Cortex of kidney (tissue), 1 donor: ENCODE measurements at places on chromosomes 4 and X.

DNA sequence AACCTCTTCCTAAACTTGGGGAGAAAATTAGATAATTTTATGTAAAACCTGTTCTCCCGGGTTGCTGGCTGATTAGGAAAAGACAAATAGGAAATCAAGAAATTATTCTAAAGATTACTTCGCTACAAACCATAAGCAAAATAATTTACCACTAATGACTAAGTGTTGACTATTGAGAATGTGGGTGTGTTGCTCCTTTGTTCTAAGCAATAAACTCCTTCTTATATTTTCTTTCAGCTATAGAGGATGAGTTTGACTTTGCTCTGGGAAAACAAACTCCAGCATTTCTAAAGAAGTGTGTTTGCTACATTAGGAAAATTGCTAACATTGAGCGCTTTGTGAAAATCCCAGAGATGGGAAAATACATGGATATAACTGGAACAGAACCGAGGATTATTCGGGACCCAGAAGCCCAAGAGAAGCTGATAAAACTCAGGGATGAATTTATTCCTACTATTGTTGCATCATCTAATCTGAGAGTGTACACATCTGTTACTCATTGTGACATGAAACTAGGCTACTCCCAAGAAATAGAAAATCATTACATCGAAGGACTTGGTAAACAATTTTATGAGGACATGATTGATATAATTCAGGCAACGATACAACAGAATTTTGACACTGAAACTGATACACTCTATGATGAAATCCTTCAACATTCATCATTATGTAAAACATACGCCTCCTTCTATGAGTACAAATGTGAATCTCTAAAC is 194.2 kb downstream of the NWD2 start:
- no peak for DNase-seq

DNA sequence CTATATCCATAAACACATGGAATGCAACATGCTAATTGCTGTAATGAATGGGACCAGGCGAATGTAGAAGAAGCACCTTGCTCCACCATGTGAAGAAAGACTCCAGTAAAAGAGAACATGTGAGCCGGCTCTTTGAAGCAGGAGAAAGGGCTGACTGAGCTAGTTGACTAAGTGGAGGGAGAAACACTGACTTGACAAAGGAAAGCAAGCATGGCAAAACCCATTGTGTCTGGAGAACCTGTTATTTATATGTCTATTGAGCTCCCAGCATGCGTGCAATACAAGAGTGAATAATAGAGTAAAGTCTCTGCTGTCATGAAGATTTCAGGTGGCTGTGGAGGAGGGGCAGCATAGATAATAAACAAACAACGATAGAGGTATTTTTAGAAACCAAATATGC is 559.9 kb downstream of the RAB28 start:
- no peak for DNase-seq

- no peak for DNase-seq
Observed at GRCh38 chrX:30153881-30154260, 61.5 kb upstream of the MAGEB2 start.

DNA sequence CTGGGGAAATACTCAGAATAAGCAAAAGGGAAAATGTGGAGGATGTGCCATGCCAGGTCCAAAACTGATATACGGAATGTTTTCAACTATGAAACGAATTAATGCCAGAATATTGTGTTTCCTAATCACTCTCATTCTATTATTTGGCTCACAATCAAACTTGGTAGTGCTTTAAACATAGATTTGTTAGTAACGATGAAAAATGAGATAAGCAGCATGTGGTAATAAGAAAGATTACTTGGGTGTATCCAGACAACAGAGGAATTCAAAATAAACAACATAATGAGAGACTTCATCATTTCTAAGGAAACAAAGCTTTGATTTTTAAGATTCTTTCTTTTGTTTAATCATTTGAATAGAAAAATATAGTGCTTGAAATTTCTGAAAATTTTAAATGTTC is 237.3 kb downstream of the TACR3 start:
- DNase-seq = no peak

GRCh38 chr4:113159942-113160545 is 110.6 kb downstream of the ANK2 start:
- no peak for DNase-seq

DNA sequence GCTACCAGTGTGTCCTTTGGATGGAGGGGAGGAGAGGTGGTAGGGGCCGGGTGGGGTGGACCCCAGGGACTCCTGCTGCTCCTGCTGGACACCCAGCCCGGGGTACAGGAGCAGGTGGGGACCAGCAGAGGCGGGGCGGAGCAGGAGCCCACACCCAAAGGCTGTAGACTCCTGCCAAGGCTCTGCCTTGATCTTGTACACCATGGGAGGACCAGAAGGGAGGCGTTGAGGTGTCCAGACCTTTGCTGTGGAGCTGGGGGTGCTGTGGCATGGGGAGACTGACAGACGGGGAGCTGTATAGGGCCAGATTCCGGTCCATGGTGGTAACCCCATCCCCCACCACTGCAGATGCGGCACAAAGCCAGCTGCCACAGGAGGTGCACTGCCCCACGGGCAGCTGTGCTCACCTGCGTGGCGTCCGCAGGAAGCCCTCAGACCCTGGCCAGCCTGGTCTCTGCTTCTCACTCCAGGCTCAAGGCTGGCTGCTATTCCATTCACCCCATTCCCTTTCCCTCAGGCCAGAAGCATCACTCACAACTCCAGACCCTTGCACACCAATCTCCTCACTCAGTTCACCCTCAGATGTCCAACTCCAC is 5.0 kb upstream of the SLC26A1 start:
- no peak for DNase-seq

- no peak for DNase-seq
Observed at GRCh38 chrX:95058815-95059214, 1384.8 kb downstream of the FAM133A start.

- DNase-seq = no peak
Observed at GRCh38 chr4:3483471-3483921, 20.4 kb downstream of the DOK7 start.

DNA sequence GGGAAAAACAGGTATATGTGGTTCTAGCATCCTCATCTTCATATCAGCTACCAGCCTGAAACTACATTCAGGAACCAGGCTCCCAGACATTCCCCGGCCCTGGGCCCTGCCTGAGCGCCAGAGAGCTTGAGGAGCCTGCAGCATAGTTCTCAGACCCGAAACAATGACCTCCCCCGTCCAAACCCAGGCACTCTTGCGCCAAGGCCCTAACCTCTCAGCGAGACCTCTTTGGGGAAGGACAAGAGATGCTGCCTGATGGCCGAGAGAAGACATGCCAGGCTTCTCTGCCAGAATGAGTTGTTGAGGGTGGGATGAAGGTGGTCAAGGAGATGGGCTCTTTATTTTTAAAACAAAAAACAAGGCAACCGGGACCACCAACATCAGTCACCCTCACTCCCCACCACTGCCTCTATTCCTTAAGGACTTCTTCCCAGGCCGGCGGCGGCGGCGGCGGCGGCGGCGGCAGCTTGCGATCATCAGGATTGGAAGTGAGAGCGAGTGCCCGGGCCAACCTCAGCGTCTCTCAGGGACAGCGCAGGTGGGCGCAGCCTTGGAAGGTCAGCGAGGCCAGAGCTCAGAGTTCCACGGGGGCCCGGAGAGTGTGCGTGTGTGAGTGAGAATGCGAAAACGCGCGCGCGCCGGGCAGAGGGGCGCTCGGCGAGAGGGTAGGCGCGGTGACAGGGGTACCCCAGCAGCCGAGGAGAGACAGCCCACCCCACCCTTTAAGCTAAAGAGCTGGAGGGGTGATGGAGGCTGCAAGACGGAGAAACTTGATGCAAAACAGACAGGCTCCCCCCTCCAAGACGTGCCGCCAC is 601 bp downstream of the INPP4B start:
- no peak for DNase-seq

GRCh38 chr4:39770969-39771724 is 73.2 kb downstream of the UBE2K start:
- no peak for DNase-seq

DNA sequence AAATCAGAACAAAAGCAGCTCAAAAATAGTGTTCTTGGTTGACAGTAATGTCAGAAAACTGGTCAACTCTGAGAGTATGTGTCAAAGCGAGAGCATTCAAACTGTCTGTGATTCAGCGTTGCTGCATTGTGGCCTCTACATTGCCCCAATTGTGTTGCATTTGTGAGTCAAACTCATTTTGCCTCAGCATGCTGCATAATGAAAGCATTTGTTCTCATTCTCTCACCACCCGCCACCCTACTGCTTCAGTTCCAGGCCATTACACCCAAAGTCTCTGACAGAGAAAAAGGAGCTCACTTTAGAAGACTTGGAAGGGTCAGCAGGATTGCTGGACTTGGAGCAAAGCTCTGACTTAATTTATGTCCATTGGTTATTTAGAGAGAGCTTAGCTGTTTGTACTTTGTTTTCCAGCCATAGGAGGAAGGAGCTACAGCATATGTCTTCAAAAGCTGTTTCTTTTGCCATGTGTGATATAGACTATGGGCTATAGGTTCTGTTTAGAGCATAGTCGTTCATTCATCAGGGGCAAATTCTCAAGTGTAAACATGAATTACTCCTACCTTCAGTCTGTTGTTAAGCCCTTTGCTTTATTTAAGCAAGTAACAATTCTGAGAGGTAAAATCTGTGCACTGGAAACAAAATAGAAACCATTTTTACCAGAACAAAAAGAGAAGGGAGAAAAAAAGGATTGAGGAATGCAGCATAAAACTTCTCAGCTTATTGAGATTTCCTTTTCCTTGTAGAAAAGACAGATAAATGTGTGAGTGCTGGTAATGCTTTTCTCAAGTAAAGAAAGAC is 153.4 kb upstream of the ANK2 start:
- DNase-seq = no peak

DNA sequence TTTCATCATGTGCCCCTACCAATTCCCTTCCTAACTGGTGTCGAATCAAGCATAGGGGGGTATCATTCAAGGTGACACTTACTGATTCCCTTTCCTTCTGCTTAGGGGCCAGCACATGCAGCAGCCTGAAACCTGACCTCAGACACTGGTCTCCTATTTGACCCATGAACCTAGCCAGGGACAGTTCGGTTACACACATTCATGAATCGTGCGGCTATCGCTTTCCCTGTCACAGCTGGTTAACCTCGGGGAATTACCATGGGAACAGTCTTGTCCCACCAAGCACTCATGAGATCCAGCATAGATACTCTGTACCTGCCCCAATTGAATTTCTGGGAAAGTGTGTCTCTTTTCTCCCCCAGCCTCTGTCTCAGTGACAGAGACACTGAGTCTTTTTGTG is 140.4 kb downstream of the ZNF674 start:
- no peak for DNase-seq

- DNase-seq = no peak
Observed at GRCh38 chr4:38230121-38230801, 270.1 kb downstream of the PTTG2 start.

DNA sequence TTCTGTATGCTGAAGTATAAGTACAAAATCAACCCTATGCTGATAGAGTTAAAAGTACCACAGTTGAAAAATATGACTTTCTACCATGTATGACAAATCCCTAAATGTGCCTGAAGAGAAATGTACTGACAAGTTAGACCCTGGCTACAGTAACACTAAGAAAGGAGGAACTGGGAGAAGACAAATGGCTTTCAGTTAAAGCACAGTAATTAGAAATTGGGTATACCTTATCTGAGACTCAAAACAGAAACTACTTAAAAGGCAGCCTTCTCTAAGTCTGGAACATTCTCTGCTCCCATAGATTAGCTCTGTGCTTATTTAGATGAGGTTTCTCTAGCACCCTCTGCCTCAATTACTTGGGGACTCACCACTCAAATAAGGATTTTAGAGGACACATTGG is 189.1 kb downstream of the GPC3 start:
- DNase-seq = no peak

GRCh38 chr4:38005637-38006036 is 45.4 kb downstream of the PTTG2 start:
- no peak for DNase-seq

DNA sequence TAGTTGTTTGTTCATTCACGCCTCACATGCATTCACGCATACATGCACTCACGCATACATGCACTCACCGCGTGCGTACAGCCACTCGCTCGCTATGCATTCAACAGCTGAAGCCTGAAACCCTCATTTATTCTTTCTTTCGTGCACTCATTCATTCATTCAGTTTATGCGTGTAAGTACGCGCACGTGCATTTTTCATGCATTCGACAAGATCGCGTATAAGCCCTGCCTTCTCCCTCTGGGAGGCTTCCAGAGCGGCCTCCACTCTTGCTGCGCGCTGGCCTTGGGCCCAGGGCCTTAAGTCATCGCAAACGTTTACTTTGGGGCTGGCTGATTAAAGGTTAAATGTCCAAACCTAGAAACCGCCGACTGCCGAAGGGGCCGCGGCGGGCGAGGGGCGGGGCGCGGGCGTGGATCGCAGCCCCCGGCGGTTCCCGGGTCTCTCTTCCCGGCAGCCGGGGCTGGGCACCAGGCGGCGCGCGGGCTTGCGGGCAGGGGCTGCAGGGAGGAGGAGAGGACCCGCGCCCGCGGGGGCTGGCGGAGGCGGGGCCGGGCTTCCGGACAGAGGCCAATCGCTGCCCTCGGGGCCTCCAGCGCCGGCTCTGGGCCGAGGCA is at the start of gene GYG2:
GYG2 (plus strand) TSS at position 587 of the 615 bp plus-strand sequence. CDS start 1,259 bp downstream, outside the sequence.
- DNase-seq = no peak

DNA sequence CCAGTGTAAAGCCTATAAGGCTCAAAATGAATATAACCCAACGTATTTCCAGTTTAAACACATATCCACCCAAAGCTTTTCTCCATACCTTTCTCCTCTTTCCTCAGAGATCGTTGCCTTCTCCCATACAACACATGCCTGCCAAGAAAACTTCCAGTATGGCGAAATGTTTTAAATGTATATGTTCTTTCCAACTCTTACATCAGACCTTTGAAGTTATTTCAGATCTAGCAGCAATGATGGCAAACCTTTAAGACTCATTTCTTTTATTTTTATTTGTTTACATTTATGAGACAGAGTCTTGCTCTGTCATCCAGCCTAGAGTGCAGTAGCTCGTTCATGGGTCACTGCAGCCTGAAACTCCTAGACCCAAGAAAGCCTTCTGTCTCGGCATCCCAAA is 265.4 kb downstream of the BMPR1B start:
- DNase-seq = no peak

- DNase-seq = no peak
Observed at GRCh38 chr4:141909541-141909940, 273.2 kb downstream of the IL15 start.

DNA sequence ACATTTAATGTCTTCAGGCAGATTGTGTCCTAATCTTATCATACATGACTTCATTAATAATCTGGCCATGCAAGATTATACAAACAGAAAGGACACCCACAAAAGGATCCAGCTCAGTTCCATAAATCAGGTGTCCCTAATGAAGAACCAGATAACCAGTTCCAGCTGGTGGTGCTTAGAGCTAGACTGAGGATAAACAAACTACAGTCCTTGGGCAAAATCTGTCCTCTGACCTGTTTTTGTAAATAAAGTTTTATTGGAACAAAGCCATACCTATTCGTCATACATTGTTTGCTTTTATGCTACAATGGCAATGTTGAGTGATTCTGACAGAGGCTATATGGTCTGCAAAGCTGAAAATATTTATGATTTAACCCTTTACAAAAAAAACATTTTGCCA is 199.5 kb downstream of the MID1IP1 start:
- DNase-seq = no peak
